ENCODE measurements at places on chromosomes 12 and 14. TPM values are rescaled to one million over a fixed set of nuclear protein-coding genes. Genes with fewer than 3 reads are reported as not detected.

The OR6C3 gene
- total RNA-seq: not detected

The PRKD1 gene
- total RNA-seq: 5.3 TPM

The HPD gene
- total RNA-seq: 0.22 TPM

The TOMM20L gene
- total RNA-seq: not detected

The OR10G2 gene
- not detected for total RNA-seq

The TUNAR gene
- total RNA-seq: not detected

The SIX6 gene
- not detected for total RNA-seq

The ANKS1B gene
- 0.86 TPM for total RNA-seq

Data from placental pericyte (primary cell).